ENCODE measurements at places on chromosomes 4 and X. TPM values are rescaled to one million over a fixed set of nuclear protein-coding genes. Genes with fewer than 3 reads are reported as not detected.

DNA sequence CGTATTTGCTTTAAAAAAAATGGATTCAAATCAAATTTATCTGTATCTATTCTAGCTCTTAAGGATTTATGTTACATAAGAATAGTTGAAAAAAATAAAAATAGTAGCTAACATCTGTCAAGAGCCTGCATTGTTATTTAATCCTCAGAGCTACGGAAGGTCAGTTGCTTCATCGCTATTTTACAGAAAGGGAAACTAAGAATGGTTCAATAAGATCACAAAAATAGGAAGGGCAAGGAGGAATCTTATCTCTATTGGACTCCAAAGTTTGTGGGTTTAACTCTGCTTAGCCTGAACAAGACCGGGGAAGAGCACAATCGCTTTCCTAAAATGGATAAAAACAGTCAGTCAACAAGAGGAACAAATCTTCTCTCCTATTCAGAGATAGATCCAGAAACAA, 270.2 kb upstream of the SMIM31 start:
- no peak for DNase-seq

- DNase-seq: peak; percentile 2
These were observed 324.7 kb downstream of the LDB2 start for GRCh38 chr4:16573739-16574138.

DNA sequence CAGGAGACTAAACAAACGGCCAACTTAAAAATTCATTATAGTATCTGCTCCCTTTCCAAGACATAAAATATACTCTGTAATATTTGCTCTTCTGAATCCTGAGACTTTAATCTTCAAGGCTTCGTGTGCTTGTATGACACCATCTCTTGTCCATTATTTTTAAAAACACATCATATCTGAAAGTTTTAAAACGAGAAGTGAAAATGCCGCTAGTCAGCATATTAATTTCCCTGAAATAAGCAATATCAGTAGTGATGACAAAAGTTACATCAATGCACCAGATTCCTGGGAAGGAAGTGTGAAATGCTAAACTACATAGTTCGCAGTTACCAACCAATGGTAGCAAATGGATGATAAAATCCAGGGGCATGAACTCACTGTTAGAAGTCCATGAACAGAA, 66.8 kb upstream of the EXOC1L start:
- DNase-seq: no peak

ANXA3 gene
- total RNA-seq: 125 TPM

DNA sequence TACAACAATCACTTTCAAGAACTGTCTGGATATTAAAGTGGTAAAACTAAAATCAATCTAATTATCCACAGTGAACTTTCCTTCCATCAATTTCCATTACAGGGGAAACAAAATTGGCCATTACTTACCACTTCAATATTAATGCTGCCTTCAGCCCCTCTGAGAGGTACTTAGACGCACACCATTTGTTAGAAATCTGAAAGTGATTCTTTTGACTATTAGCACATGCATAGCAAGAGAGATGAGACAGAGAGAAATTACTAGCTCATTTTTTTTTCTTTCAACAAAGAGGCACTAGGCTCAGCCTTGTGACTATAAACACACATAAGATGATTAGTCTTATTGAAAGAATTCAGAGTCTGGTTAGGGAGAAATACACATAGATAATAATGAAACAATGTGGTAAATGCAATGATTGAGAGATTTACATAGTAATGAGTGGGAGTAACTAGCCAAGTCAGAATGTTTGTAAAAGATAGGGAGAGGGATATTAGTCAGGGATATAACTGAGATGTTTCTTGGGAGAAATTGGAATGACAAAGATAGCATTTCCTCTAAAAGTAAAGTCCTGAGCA, 93.3 kb downstream of the YIPF7 start:
- no peak for DNase-seq

CPE gene
- 15.2 TPM for total RNA-seq

DNA sequence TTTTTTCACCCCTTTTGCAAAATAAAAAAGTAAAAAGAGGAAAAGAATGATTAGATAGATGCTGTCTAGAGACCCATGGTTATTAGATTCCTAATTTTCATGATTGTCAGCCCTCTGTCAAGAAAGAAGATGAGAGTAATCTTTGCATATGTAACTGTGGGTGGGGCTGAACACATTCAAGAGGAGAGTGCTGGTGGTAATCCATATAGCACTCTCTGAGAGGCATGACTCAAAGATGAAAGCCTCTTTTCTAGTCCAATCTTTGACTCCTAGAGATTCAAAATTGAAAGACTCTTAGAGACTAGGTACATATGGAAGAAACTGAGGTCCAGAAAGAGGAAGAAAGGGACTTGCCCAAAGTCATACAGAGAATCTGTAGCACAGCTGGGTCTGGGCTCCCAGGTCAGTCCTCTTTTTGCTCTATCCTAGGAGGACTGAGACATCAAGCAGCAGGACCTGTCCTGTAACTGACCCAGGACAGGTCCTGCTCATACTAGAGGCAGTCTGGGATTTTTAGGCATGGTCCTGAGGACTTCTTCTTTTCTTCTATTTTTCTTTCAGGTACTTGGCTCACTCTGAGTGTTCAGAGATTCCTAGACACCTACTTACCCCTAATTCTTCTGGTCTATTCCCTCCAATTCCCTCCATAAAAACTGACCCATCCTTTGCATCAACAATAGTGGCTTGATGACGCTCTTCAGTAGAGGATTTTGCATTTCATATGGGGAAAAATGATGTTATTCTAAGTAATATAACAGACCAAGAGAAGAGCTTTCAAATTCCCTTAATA, 23.8 kb downstream of the VSIG4 start:
- DNase-seq: no peak

POU4F2 gene
- total RNA-seq: not detected

EDA gene
- not detected for total RNA-seq

DNA sequence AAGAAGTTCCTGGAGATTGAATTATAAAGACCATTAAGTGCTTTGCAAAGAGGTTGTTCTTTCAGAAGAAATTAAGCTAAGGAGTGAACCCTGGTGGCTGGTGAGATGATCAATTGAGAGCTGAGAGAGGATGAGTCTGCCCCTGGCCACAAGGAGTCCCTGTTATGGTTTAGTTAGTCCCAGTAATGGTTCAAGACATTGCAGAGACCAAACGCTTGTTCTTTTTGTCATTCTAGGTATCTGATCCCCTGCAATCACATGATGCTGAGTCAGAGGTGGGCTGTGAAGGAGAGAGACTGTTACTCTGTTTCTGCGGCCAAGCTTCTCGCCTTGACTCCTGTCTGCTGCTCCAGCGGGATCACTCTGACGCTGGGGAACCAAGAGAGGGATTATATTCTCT, 114.5 kb downstream of the GATB start:
- DNase-seq: no peak
